Muscle of arm (tissue), 14 donors: ENCODE measurements at places on chromosomes 12 and 14. TPM values are rescaled to one million over a fixed set of nuclear protein-coding genes. Genes with fewer than 3 reads are reported as not detected.

CIT gene
- polyA plus RNA-seq: 8.4 TPM

KCNK10 gene
- polyA plus RNA-seq: 0.08 TPM

TAS2R10 gene
- polyA plus RNA-seq: 0.42 TPM

IFI27 gene
- polyA plus RNA-seq: 3.5 TPM

KLC1 gene
- polyA plus RNA-seq: 84.2 TPM

NR2C1 gene
- polyA plus RNA-seq: 34.5 TPM

SLC17A8 gene
- polyA plus RNA-seq: 0.13 TPM

ARID4A gene
- 38.5 TPM for polyA plus RNA-seq

ACSM4 gene
- 0.13 TPM for polyA plus RNA-seq

ACVRL1 gene
- 53.7 TPM for polyA plus RNA-seq

CHGA gene
- 0.15 TPM for polyA plus RNA-seq

MAP3K9 gene
- not detected for polyA plus RNA-seq

TMED8 gene
- 7.5 TPM for polyA plus RNA-seq

COA8 gene
- 46.0 TPM for polyA plus RNA-seq
